ENCODE measurements at places on chromosomes 2 and 18.

GRCh38 chr18:59712311-59712710 is 15.1 kb upstream of the CCBE1 start:
- no peak for DNase-seq

GRCh38 chr2:15842758-15843666 is 97.3 kb upstream of the MYCN start:
- DNase-seq: no peak

- no peak for DNase-seq
Measured at GRCh38 chr2:208489687-208490086, 83.1 kb downstream of the PTH2R start.

DNA sequence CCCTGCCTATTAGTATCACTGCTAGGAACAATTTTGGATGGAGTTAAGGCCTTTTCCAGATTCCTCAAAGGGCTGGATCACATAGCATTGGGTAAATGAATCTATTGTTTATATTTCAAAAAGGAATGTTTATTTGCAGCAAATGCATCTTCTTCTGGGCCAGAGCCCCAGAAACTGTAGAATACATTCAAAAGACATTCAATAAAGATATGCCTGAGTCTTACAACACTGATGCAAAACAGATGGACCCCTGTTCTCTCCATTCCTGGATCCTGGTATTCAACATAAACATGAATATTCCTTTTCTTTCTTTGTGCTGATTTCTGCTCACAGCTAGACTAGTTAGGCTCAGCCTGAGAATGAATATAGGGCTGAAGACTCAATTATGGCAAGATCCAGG is 227.2 kb upstream of the KLHL29 start:
- DNase-seq: no peak

DNA sequence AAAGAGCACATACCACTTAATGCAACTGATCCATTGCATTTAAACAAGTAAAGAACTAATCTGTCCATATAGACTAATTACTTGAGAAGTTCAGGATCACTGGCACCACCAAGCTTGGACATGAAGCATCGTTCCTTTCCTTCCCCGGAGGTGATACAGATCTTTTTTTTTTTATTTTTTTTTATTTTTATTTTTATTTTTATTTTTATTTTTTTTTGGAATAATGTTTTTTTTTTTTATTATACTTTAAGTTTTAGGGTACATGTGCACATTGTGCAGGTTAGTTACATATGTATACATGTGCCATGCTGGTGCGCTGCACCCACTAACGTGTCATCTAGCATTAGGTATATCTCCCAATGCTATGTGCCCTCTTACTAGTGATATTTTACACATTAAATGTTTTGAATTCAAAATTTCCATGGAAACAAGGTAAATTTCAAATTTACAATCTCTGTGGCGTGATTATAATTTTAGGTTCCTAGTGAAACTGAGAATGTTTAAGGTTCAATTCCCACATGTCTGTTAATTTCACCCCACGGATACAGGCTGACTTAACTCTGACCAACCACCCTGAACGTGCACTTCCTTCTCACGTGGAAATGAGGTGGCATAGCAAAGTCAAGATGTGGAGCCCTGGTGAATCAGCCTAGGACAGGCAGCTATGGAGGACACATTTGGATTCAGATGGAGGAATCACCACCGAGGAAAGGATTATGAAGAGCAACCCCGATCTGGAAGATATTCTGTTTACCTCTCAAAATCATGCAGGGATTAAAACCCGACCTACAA is 101.6 kb upstream of the THOC1 start:
- peak; percentile 44 for DNase-seq

GRCh38 chr2:121350890-121351289 is 65.9 kb upstream of the TFCP2L1 start:
- DNase-seq: no peak
